ENCODE measurements at places on chromosomes 11 and 22.

DNA sequence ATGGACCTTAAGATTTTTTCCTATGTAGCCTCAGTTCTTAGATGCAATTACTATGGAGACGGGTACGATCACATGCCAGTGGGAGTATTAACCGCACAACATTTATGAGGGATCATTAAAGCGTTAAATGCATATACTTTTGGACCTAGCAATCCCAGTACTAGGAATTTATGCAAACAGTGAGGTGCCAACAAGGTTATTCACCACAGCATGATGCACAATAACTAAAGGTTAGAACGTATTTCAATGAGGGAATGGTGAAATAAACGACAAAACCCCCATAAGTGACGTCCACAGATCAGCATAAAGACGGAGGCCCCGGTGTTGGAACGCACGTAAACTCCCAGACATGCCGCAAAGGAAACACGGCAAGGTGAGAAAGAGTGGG is 539 bp downstream of the SIRT3 start:
- no peak for DNase-seq

- DNase-seq = no peak
These were observed 5.4 kb upstream of the SAA2 start for GRCh38 chr11:18253778-18254338.

- DNase-seq = no peak
These were observed 12.3 kb downstream of the OR51V1 start for GRCh38 chr11:5188201-5188600.

GRCh38 chr22:37270928-37271650 is 11.2 kb upstream of the CYTH4 start:
- DNase-seq = no peak

DNA sequence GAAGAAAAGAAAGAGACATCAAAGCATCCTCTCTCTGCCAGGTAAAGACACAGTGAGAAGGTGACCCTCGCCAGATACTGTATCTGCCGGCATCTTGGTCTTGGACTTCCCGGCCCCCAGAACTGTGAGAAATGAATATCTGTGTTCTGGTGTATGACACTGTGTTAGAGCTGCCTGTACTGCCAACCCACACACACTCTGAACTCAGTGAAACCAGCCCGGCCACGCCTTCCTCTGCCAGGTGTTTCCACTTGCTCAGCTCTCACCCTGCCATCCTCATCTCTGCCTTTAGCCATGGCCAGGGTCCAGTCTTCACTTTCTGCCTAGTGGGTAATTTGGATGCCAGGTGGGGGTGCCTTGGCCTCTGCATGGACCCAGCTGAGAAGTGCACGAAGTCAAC is 24.0 kb downstream of the CBX7 start:
- no peak for DNase-seq

- DNase-seq = no peak
These were observed 84.6 kb downstream of the CLPB start for GRCh38 chr11:72349616-72350218.

DNA sequence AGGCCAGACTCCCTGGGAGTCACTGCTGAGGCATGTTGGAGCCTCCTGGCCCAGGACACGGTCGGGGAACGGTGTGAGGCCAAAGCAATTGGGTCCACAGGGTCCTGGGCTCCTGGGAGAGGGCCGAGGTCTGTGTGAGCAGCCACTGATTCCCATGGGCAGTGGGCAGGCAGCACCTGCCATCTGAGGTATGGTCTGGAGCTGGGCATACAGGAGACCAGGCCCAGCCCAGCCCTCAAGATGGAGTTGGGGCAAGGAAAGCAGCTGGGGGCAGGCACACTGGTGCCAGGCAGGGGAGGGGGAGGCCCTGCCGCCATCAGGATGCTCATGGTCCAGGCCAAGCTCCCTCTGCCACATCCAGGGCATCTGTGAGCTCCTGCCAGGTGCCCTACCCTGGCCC is 32.2 kb upstream of the HMOX1 start:
- no peak for DNase-seq

DNA sequence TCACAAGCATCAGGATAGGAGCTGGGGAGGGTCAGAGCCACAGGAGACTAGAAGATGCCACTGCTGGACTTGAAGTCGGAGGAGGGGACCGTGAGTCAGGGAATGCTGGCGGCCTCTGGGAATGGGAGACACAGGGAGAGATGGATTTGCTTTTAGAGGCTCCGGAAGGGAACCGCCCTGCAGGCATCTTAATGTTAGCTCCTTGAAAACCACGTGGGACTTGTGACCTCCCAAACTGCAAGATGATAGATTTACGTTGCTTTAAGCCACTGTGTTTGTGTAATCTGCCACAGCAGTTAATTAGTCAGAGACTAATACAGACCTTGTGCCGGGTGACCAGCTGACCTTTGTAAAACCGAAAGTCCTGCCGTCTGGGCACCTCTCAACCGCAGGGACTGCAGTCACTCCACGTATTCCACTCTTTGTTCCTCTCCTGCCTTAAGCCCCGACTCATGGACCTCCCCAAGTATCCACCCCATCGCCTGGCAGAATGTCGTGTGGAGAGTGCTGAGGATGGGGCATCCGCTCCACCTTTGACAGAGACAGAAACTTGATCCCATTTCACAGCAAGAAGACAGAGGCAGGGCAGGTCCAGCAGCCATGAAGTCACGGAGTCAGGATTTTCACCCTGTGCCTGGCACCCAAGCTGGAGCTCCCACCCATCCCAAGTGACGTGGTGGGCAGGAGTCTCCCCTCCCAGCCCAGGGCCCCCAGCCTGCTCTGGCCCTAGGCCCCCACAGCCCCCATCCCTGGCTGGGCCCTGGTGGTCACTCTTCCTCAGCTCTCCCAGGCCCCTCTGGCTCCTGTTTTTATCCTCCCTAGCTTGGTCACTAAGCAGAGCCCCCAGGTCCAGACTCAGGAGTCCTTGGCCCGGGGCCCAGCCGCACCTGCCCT is 19.4 kb upstream of the CTSD start:
- no peak for DNase-seq

- DNase-seq = no peak
These were observed 33.6 kb upstream of the CLMP start for GRCh38 chr11:123228496-123229163.

DNA sequence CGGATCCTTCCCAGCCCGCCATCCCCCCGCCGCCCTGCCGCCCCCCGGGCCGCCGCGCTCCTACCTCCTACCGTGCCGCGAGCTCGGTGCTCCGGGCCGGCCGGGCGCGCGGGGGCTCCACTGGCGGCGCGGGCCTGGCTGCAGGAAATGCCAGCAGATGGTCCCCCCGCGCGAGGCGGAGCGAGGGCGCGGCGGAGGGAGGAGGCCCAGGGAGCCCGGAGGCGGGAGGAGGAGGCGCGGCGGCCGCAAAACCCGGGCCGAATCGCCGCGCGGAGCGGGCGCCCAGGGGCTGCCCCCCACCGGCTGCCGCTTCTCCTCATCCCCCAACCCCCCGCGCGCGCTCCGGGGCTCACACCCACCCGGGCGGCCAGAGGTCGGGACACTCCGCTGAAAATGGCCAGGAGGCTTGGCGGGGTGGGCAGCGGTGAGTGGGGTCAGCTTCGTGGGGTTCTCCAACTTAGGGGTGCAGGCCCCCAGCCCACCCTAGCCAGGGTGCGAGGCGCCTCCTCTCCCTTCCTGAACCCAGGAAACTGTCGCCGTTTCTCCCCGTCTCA is at the start of gene OSBPL5:
Gene OSBPL5, minus strand, starts transcription at position 159 of the 554 bp plus-strand sequence. CDS start 36,162 bp downstream, outside the sequence.
- no peak for DNase-seq

DNA sequence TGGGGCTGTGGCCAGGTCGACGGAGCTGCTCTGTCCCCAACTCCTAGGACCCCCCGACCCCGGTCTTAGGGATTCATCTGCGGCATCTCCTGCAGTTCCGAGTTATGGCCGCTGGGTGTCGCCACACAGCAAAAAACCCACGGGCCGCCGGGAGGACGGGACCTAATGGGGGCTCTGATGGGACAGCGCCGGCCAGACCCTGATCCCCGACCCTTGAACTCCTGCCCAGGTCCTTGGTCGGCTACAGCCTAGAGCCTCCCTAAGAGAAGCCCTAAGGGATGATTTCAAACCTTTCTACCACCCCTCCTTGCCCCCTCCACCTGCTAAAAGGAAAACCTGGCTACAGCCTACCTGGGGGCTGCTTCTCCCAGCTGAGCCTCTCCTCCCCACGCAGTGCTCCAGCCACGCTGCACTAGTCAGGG is 30.8 kb upstream of the LRRC10B start:
- DNase-seq = peak; percentile 33

DNA sequence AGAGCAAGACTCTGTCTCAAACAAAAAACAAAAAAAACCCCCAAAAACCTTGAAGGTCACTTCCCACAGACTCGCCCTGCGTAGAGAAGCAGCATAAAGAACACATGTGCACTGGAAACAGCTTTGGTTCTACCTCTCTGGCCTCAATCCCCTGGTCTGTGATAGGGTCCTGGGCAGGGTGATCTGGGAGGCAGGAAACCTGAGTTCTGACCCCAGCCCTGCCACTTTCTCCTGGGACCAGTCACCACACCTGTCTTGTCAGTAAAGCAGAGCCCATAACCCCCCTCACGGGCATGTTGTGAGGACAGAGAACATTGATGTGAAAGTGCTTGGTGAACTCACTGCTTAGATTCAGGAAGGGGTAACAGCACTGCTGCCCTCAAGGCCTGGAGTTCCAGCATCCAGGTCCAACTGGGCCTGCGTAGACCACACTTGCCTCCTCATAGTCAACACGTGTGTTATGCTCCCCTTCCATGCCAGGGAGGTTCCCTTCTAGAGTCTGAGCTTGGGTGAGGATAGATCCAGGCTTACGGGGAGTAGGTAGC is 11.4 kb downstream of the UCP2 start:
- DNase-seq = no peak

DNA sequence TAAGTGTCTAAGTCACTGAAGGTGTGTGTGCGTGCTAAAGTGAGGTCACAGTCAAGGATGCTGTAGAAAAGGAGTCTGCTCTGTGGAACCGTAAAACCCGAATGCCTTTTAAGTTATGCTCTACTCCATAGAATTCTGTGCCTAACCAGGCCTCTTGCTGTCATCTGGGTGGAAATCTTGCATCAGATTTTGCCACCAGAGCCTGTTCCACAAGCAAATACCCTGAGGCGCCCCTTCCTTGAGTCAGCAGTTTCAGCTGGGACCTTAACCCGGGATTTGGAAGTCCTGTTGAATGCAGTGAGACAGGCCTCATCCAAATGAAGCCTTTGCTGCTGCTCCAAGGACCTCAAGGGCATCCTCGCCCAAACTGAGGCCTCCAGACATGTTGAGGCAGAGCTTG is 109.8 kb downstream of the WNT11 start:
- no peak for DNase-seq

DNA sequence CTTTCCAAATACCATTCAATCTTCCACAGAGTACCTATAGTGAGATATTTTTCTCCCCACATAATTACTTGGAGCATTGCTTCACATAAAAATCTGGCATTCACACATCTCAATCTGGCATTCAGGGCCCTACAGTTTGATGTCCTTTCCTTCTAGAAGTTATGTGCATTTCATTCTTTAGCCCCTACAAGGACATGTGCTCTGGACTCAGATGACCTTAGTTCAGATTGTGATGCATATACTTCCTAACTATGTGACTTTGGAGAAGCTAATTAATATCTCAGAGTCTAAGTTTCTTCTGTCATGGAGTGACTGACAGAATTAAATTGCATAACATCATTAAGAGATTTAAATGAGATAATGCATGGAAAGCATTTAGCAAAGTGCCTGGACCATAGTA is 25.9 kb upstream of the PRSS23 start:
- DNase-seq = no peak

GRCh38 chr11:114040706-114041211 is 18.8 kb upstream of the ZBTB16 start:
- DNase-seq = no peak

DNA sequence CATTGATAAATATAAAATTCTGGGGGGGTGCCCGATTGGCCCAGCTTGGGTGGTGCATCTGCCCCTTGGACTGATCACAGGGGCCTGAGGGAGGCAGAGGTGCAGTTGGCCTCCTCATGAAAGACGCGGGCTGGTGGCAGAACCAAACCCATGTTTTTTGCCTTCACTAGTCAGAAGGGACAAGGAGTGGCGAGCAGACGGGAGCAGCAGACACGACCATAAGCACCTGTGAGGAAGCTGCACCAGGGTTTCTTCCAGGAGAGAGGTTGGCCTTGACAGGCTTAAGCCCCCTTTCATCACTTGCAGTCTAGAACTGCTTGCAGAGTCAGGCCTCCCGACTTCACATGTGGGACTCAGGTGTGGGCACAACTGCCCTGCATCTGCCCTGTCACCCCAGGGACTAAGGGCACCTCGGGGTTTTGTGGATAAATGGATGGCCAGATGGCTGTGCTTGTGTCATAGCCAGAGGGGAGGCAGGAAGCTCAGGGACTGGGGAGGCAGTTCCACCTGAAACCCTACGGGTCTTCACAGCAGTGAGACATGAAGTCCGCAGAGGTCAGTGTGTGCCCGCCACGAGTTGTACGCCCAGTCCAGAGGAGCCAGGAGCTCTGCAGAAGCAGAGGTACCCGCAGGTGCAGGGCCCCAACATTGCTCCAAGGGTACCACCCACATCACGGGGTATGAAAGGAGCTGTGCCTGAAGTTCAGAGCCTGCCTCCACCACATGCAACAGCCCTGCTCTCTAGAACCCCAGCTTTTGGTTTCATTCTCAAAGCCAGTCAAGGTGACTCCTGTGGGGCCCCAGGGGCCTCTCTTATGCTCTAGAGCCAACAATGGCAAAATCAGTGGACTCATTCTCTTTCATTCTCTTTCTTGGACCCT is 18.2 kb upstream of the SYT13 start:
- DNase-seq = no peak

DNA sequence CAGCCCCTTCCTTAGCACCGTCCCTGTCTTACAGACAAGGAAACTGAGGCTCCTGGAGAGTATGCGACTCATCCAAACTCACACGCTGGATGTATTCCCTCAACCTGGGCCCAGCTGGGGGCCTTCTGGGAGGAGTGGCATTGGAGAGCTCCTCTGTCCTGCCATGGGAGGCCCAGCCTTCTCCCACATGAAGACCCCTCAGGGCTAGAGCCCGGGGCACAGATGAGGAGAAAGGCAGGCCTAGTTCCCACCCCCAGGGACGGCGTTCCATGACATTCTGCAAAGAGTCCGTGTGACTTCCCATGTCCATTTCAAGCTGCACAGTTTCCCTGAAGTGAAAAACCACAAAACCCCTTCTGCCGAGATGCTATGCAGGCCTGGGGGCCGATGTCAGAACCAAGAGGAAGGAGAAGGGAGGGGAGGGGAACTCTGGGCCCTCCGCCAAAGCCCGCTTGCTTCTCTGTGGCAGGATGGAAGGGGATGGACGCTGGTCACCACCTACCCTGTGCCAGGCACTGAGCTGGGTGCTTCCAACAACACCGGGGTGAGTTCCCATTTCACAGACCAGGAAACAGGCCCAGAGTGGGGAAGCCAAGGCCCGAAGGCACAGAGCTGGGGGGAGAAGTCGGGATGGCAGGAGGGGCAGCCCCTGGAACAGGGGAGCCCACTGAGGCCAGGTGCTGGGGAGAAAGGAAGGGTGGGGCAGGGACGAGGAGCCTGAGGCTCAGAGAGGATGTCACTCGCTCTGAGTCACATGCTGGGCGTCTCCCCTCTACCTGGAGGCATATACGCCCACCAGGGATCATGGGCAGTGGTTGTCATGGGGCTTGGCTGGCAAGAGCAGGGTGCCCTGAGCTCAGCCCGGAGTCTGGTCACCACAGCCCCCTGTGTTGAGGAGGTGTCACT is 15.7 kb downstream of the RAC2 start:
- DNase-seq = no peak
